Frontal cortex (tissue), 4 donors: ENCODE measurements at places on chromosomes 2 and 18.
A peak's percentile ranks its signal among the peaks of the same experiment; 100 is the strongest.

DNA sequence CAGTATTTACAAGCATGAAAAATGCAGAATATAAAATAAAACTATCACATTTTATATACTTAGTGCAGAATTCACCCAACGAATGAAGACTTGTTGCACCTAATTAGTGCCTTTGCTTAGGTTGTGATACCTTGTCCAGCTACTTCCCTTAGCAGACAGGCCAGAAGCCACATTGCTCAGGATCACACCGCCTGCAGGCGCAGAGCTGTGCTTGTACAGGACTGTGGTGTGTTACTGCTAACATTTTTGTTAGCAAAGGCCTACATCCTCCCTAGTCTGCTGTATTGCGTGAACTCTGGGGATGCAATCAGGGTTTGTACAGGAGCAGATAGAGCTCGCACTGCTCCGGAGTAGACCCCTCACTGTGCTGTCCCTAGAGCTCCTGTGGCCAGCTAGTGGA, 336.9 kb downstream of the CBLN2 start:
- no peak for DNase-seq

GRCh38 chr2:9310798-9311197, 104.2 kb downstream of the ASAP2 start:
- no peak for DNase-seq

GRCh38 chr18:987325-988186, 82.9 kb downstream of the ADCYAP1 start:
- no peak for DNase-seq

- no peak for DNase-seq
These were observed 5.9 kb downstream of the RIOK3 start for GRCh38 chr18:23458830-23459529.

GRCh38 chr2:45942237-45942738, 290.8 kb downstream of the PRKCE start:
- no peak for DNase-seq

DNA sequence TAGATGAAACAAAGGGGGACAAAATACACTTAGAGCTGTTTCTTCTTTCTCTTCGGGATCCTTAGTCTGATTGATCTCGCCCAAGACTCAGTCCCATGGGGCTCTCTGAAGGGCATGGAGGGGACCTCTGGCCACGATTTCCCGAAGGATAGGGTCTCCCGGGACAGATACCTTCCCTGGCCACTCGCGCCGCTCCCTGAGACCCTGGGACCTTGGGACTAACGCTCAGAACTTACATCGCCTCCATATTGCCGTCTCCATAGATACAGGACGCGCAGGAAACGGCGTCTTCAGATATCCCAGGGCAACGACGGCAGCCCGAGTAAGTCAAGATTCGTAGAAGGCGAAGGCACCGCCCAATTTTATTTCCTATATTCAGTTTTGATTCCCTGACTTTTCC, at the start of gene CFAP65:
Gene CFAP65 (minus strand): TSS at position 265 of the 400 bp plus-strand sequence. CDS start 2,468 bp downstream, outside the sequence.
- DNase-seq, result peak; percentile 55

DNA sequence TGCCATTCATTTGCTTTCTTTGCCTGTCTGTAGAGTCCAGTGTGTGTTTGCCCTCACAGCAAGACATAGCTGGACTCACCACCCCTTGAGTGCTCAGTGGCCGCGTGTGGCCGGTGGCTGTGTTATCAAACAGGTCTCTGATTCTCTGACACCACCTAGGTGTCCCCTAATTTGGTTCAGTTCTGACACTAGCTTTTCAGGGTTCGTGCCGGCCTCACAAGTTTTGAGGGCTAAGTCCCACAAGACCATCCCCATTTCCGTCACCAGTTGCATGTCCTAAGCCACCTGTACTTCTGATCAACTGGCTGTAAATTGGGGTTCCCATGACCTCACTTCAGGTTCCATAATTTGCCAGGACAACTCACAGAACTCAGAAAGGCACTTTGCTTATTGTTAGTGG, 23.5 kb downstream of the NCK2 start:
- no peak for DNase-seq

DNA sequence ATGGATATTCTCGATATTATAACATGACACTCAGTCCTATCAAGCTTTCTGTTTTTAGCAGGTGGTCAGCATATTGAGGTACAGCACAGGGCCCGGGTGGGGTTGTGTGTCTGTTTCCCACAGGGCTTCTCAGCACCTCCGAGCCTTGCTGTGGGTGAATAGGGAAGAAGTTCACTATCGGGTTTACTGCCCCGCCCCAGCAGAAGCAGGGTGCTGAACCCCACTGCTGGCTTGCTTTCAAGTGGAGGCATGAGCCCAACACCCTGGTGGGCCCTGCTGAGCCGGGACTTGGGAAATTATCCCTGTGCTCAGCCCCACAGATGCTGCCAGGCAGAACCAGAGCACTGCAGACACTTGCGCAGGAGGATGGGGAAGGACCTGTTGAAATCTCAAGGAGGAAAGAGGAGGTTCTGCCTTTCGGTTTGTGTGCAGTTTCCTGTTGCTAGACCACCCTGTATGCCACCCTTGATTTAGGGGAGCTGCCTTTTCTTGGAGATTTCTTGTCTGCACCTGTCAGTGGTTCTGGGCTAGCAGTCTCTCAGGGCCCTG, 270.3 kb upstream of the SALL3 start:
- DNase-seq, result no peak

DNA sequence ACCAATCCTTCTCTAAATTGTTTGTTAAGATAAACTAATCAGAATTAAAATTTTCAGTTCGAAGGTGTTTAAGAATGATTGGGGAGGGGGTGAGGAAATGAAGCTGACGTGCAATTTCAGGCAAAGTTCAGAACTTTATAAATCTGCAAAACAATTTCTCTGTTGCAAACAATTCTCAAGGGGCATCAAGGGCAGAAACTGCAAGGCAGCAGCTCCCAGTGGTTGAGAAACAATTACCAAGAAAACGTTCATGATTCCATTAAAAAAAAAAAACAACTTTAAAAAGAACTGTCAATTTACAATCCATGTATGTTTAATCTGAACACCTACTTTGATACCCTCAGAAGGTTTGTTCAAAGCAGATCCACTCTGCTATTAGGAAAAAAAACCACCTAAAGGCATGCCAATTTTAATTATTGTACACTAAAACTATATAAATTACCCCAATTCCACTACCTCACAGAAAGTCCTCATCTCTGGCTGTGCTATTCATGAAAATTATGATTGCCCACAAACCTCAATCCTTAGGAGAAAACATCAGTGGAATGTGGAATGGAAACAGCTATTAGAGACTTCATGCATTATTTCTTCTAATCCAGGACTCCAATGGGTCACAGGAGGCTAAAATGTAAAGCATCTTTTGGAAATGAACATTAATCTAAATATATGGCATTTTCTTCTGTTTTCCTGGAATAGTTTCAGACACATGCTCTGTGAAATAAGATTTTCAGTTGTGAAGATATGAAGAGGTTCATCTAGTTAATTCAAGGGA, 119.9 kb upstream of the ACVR1C start:
- no peak for DNase-seq

- DNase-seq, result no peak
These were observed 2.6 kb upstream of the HNRNPLL start for GRCh38 chr2:38605298-38605830.

GRCh38 chr2:170098626-170099312, 79.2 kb upstream of the MYO3B start:
- no peak for DNase-seq

GRCh38 chr2:226882606-226883005, 46.8 kb downstream of the RHBDD1 start:
- DNase-seq, result no peak
